NK-92 treated with Interleukin-12 subunit alpha and Interleukin-12 subunit beta, amount 100 ng/mL, for 24 hours (cell line): ENCODE measurements at places on chromosomes 13 and 19.

- DNase-seq = no peak
Observed at GRCh38 chr19:51702825-51703574, 9.9 kb downstream of the SPACA6 start.

DNA sequence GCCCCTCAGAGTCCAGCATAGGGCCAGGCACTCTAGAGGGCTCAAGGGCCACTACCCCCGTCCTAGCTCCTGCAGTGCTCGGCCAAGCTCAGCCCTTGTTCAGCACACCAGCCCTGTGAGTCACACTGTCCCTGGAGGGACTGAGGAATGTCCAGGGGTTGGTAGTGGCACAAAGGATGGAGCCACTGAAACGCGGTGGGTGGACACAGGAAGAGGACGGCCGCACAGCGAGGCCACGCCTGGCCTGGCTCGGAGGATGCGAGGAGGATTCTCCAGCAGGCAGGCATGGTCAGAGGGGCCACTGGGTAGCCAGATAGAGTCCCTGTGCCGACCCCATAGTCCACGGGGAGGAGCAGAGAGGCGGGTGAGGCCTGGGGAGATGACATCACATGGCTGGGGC is 45.7 kb downstream of the C1QTNF9 start:
- DNase-seq = no peak

DNA sequence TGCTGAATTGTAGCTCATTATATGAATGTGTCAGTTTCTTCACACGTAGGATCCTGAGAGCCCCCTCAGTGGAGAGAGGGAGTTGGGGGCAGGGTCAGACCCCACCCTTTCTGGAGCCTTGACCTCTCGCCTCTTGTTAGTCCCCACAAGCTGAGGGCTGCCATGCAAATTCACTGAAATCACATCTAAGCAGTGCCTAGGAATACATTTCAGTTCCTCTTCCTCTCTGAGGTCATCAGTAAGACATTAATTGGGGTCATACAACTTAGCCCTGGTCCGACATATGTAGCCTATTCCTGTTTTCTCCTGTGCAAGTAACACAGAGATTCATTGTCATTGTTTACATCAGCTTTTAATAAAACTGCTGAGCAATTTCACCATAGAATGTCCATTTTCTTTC is 30.0 kb downstream of the MYO9B start:
- no peak for DNase-seq

- no peak for DNase-seq
Observed at GRCh38 chr13:50290186-50290585, 274.9 kb downstream of the KCNRG start.

GRCh38 chr13:44271031-44271455 is 102.6 kb upstream of the SERP2 start:
- no peak for DNase-seq
